ENCODE measurements at places on chromosomes 6 and 20.

GRCh38 chr6:45278367-45278766, 49.8 kb upstream of the RUNX2 start:
- no peak for DNase-seq

- no peak for DNase-seq
These were observed 237.9 kb upstream of the PDE10A start for GRCh38 chr6:165900970-165901369.

- no peak for DNase-seq
These were observed 24.5 kb downstream of the TENT5A start for GRCh38 chr6:81727876-81728517.

DNA sequence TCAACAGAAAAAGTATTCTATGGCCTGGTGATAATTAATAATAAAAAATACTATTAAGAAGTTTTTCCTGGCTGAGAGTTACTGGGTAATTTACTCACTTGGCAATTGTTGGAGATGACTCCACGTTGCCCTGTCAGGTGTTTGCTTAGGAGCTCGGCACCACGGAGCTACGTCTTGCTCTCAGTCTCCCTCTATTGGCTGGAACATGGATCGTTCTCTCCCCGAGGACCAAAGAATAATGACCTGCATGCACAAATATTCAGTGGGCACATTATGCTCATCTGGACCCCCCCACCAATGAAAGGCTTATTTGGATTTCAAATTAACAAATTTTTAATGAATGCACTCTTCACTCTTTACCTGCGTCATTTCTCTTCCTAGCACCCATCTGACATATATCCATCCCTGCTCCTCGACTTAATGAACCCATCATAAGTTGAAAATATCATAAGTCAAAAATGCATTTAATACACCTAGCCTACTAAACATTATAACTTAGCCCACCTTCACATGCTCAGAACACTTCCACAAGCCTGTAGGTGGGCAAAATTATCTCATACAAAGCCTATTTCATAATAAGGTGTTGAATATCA, 71.0 kb upstream of the CD83 start:
- peak; percentile 57 for DNase-seq

Data from lung microvascular endothelial cell (primary cell).